Central memory CD4-positive, alpha-beta T cell (primary cell): ENCODE measurements at places on chromosomes 1 and 21.

DNA sequence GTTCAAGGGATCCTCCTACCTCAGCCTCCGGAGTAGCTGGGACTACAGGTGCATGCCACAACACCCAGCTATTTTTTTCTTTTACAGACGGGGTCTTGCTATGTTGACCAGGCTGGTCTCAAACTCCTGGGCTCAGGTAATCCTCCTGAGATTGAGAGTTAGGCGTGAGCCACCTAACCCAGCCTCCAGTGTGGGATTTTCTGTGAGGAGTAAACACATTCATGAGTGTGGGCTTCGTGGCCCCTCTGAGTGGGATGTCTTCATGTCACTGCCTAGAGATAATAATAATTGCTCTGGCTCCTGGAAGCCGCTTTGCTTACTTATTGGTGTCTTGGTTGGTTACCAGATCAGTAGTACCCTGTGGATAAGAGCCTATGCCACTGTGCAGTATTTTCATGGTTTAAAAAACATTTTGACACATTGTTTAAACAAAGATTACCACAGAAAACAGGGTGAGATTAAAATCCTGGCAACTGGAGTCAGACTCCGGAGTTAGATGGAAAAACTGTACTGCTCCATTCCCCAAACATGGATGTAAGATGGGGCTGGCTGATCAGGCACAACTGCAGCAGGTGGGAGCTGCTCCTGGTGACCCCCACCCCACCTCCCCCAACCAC, 159.1 kb upstream of the RAB4A start:
- DNase-seq: no peak

GRCh38 chr1:161069731-161070270, at the start of gene ARHGAP30:
TSS of gene ARHGAP30 (minus strand) at chr1:161069891. CDS start at chr1:161069624, 267 bp downstream.
- peak; percentile 88 for DNase-seq

GRCh38 chr1:33270808-33271465, 14.6 kb downstream of the ZNF362 start:
- DNase-seq: no peak

- DNase-seq: peak; percentile 22
Observed at GRCh38 chr1:6614019-6614928, 743 bp downstream of the PHF13 start.

DNA sequence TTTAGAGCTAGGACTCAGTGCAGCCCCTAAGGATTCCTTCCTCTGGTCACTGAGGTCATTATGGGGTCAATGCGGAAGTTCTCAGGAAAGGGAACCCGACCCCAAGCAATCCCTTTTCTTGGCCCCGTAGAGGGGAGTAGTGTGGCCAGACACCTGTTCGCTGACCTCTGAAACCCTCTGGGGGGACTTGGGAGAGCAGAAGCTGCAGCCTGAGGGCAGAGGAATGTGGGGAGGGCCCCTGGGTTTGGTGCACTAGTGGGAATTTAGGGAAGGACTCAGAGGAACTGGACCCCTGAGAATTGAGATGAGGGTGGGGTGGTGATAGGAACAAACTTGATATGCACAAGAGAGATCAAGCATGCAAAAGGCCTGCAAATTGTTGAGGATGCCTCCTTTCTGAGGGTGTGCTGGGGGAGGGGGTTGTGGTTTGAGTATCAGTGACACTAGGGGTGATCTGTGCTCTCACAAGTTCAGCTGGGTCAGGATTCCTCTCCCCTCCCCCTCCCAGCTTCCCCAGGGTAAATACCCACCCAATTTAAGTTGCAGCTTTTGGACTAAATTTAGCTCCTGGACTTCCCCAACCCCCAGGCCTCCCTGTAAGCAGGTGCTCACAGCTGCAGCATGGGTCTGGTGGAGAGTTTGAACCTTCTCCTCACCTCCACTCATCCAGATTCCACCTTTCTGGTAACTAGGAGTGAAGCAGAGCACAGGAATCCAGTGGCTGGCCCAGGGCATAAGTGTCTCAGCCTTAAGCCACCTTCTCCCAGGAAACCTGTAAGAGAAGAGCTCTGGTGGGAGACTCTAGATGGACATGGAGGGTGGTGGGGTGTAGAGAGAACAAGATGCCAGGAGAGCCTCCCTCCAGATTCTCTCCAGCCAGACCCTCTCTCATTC, 13.5 kb downstream of the ADAMTSL4 start:
- peak; percentile 60 for DNase-seq

- no peak for DNase-seq
Observed at GRCh38 chr1:211742272-211742671, 66.9 kb upstream of the NEK2 start.

GRCh38 chr1:55196433-55197035, 18.6 kb downstream of the USP24 start:
- no peak for DNase-seq

GRCh38 chr1:151711044-151711800, 5.4 kb downstream of the CELF3 start:
- no peak for DNase-seq

DNA sequence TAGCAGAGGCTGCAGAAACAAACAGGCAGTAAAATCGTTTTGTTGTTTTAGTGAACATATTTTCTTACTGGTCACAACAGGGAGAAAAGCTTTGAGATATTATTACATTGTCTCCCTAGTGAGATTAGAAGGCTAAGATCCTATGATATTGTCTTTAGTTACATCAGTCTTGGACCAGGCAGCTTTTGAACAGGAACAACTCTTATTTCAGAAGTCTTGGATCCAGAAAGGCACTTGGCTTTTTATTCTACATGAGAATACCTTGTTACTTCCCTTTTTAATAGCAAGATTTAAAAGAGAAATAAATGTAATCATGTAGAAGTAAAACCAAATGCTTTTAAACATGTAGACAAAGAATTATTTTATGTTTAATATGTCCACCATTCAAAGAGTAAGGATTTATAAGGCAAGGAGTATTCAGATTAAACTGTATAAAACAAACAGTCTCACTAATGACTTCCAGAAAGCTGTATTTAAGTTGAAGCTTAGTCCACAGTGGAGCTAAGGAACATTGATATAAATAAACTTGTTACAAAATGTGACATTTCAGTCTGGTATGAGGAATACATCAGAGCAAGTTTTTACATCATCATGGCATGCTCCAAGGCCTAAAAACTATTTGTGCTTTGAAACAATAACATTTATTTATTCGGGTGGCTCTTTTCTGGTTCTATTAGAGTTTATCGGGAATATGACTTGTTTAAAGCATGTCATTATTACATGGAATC, 72.2 kb downstream of the PHTF1 start:
- no peak for DNase-seq

GRCh38 chr1:186845576-186846210, 16.9 kb downstream of the PLA2G4A start:
- DNase-seq: no peak

DNA sequence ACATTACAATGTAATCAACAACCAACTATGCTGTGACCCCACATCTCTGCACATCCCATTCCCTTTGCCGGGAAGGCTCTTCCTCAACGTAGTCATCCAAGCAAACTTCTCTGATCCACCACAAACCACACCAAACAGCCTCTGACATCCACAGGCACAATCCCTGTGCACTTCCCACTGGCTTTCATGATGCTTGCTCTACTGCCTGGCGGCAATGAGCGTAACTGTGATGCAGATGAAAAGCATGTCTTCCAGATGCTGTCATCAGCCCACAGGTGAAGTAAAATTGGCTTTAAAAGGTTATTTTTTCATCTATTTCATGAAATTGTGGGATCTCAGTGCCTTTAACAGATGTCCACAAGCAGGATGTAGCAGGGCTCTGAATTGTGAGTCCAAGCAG, 635.2 kb downstream of the SMYD3 start:
- no peak for DNase-seq

GRCh38 chr1:72397786-72398185, 115.4 kb upstream of the NEGR1 start:
- no peak for DNase-seq

- no peak for DNase-seq
Observed at GRCh38 chr1:183808296-183809027, 3.5 kb downstream of the RGL1 start.

GRCh38 chr1:100328133-100328532, 24.2 kb upstream of the CDC14A start:
- no peak for DNase-seq
